ENCODE measurements at places on chromosomes 16 and 17.

DNA sequence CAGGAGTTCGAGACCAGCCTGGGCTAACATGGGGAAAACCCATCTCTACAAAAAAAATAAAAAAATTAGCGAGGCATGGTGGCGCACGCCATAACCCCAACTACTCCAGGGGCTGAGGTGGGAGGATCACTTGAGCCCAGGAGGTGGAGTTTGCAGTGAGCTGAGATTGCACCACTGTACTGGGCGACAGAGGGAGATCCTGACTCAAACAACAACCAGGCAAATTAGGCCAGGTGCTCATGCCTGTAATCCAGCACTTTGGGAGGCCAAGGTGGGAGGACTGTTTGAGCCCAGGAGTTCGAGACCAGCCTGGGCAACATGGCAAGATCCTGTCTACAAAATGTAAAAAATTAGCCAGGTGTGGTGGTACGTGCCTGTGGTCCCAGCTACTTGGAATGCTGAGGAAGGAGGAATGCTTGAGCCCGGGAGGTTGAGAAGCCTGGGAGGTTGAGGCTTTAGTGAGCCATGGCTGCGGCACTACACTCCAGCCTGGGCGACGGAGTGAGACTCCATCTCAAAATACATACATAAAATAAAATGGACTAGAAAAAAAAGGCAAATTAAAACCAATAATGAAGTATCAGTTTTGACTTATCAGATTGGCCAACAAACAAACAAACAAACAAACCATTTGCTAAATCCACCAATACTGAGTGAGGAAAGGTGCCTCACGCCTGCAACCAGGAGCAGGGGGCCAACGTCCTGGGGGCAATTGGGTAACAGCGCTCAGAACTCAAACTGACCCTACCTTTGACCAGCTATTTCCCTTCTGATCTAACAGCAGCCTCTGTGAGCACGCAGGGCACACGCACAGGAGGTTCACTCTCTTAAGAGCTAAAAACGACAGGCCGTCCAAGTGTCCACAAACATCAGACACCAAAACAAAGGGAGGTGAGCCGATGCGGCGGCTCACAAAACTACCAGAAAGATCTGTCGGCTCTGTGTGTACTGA is 19.4 kb upstream of the FASN start:
- DNase-seq, result no peak

DNA sequence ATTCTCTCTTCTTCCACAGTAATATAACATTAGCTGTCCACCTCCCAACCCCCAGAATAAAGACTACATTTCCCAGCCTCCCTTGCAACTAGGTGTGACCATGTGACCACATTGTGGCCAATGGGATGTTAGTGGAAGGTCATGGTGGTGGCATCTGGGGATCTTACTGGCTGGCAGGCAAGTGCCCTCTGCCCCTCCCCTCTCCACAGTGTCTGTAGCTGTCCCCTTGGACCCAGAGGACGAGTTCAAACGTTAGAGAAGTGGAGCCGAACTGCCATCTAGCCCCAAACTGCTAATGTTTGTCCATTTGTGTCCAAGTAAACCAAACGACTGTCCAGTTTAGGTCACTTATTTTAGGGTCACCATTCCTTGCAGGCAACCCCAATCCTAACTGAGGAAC is 26.6 kb upstream of the KCNG4 start:
- DNase-seq, result peak; percentile 52

DNA sequence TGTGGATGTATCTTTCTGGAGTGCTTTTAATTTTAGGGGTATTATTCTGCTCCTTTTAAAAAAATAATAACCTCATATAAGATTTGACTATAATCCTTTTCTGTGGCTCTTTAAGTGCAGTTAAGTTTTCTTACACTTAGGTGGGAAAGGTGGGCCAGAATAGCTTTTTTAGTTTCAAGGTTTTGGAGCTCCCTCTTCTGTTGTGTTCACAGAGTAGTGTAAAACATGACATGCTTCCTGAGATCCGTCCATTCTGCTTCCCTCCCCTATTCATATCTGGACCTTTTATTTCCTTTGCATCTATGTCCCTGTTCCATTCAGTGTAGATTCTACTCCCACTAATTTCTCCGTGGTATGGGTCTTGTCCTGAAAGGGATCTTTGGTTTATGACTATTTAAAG is 12.8 kb downstream of the LRRC36 start:
- DNase-seq, result no peak

- peak; percentile 59 for DNase-seq
These were observed 565 bp downstream of the WDR45B start for GRCh38 chr17:82647593-82648164.

GRCh38 chr16:56980792-56981724 is 8.3 kb upstream of the NLRC5 start:
- DNase-seq, result no peak

- DNase-seq, result no peak
These were observed 31.2 kb upstream of the HAPSTR1 start for GRCh38 chr16:9060225-9060624.

DNA sequence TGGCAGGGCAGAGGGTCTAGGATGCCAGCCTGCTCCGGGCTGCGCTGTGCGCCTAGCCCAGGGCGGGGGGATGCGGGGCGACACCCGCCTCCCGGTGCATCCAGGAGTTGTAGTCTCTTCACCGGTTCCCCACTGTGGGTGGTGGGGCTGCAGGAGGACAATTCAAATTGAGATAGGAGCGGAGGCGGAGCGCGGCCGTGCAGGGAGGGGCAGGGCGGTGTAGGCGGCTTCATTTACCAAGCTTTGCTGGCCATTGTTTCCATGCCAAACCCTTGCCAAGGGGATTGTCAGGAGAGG is 2047.4 kb downstream of the TP53TG3F start:
- no peak for DNase-seq

DNA sequence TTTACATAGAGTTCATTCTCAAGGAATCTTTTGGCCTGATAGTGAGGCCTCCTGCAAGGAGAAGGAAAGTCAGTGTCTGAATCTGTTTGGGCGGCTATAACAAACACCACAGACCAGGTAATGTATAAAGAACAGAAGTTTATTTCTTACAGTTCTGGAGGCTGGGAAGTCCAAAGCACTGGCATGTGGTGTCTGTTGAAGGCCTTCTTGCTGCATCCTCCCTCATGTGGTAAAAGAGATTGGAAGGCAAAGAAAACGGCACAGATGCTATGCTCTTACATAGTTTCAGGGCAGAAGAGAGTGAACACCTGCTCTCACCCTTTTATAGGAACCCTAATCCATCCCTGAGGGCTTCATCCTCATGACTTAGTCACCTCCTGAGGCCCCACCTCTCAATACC is 31.2 kb upstream of the DNAJA2 start:
- DNase-seq, result no peak

DNA sequence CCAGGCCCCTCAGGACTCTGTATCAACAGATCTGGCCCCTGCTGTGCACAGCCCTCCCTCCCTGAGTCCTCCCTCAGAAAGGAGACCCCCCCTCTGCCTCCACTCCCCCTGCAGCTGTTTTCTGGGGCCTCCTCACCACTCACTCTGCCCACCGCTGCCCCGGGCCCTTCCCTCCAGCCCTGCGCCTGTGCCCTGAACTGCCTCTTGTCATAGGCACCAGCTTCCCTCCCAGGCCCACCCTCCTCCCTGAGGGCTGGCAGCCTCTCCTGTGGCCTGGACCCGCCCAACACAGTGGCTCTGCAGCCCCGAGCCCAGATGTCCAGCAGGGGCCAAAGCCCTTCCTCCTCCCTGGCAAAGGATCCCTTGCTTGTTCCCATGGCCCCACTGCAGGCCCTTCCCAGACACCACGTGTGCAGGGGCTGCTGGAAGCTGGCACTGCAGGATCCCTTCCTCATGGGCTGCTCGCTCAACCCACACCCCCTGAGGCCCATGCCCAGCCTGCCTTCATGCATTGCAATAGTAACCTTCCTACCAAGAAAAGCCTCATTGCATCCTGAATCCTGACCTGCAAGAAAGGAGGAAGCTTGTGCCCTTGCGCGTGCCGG is 25.8 kb downstream of the GNPTG start:
- no peak for DNase-seq

DNA sequence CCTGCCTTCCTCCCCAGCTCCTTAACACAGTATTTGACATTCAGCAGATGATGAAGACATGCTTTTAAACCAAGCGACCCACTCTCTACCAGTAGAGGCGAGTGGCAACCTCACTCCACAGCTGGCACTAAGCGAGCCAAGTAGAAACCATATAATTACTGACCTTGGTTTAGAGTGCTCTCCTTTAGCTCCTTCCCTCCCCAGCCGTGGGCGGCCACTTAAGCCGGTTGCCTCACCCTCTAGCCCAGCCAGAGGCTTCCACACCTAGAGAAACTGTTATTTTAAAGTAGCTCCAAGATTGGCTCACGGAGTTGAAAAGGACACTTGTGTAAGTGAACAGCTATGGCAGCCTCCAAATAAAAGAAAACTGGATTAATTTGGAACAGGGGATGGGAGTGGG is 109.1 kb upstream of the CRHR1 start:
- DNase-seq, result no peak

- peak; percentile 5 for DNase-seq
These were observed 2.6 kb downstream of the CD300LB start for GRCh38 chr17:74528491-74529199.

- no peak for DNase-seq
These were observed 81.4 kb downstream of the C17orf67 start for GRCh38 chr17:56752263-56752836.

- DNase-seq, result no peak
These were observed 230.9 kb downstream of the MRTFB start for GRCh38 chr16:14302031-14302398.

DNA sequence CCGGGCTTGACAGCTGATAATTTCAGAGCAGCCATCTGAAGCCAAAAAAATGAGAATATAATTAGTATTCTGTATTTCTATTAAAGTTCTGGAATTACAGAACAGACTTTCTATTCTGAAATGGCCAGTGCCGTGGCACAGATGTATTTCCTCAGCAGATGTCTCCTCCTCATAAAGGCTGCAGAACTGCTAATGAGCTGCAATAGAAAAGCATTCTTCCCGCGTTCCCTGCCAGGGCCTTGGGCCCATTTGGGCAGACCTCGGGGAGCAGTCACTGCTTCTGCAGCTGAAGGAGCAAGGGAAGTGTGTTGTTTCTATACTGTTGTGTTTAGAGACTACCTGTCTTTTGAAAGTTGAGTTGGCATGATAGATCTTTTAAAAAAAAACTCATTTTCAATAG is 152.6 kb upstream of the CACNG5 start:
- DNase-seq, result no peak

DNA sequence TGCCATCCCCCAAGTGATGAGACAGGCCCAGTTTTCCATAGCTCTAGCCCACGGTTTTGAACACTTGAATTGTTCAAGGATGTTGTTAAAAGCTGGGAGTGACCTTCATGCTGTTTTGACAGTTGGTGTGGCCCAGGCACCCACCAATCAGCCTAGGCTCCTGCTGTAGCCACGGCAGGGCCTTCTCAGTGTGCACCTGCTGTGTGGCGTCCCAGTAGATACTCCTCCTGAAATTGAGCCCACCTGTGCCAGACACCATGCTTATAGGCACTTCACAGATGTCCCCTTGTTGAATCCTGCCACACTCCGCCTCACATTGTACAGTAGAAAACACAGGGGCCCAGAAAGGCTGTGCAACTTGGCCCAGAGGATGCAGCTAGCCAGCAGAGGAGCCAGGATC is 86.4 kb downstream of the SOCS1 start:
- DNase-seq, result no peak

DNA sequence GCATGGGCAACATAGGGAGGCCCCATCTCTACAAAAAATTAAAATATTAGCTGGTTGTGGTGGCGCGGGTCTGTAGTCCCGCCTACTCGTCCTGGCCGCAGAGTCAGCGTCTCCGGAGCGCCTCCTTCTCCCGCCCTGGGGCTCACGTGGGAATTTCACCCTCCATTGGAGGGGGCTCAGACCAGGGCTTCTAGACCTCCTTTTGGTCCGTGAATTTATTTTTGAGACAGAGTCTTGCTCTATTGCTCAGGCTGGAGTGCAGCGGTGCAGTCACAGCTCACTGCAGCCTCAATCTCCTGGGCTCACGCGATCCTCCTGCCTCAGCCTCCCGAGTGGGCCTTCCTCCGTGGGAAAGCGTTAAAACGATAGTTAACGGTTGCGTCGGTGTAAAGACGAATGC is 394 bp upstream of the NME4 start:
- no peak for DNase-seq

- DNase-seq, result no peak
These were observed 13.4 kb upstream of the TMEM170A start for GRCh38 chr16:75477680-75478473.

DNA sequence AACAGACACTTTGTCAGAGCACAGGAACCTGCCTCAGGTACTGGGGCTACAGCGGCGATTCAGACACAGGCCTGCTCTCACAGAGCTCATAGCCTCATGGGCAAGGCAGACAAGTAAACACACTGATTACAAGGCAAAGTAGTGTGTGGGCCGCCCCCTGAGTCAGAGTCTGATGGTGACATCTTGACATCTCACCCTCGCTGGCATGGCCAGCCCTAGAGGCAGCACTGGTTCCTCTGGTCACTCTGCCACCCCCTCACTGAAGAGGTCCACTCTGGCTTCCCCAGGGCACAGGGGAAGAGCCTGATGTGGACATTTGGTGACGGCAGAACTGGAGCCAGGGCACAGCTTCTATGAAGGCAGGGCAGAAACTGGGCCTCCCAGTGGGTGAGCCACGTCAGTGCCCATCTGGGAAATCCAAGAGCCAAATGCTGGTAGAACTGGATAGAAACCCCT is 32.9 kb upstream of the TOB1 start:
- no peak for DNase-seq

- DNase-seq, result no peak
These were observed 355.4 kb upstream of the SOX9 start for GRCh38 chr17:71765437-71765836.

DNA sequence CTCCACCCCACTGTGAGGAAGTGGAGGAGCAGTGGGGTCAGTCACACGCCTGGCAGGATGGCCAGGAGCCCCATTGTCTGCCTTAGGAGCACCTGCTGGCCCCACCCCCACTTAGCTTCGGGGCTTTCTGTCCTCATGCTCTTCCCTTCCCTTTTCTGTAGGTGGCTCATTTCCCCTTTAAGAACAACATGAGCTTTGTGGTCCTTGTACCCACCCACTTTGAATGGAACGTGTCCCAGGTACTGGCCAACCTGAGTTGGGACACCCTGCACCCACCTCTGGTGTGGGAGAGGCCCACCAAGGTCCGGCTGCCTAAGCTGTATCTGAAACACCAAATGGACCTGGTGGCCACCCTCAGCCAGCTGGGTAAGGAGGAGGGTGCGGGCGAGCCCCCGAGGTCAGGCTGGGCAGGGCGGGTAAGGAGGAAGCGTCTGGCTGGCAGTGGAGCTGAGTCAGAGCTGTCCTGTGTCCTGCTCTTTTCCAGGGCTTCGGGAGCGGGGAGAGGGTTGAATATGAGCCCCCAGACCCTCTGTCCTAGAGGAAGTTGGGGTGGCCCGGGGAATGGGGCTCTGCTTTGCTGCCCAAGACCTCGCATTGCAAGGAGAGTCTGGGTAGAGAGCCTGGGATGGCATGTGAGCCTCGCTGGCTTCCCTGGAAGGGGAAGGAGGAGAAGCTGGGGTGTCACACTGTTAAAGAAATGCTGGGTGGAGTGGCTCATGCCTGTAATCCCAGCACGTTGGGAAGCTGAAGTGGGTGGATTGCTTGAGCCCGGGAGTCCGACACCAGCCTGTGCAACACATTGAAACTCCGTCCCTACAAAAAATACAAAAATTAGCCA is 9.2 kb upstream of the SERPINF1 start:
- DNase-seq, result no peak

GRCh38 chr16:85438981-85439685 is 174.0 kb upstream of the GSE1 start:
- no peak for DNase-seq

GRCh38 chr17:61065263-61065773 is 334.3 kb upstream of the TBX2 start:
- no peak for DNase-seq

Data from activated CD8-positive, alpha-beta memory T cell treated with anti-CD3 and anti-CD28 coated beads, Interleukin-2, amount 10 ng/mL, durations not matched to agents 7 days and 5 days (primary cell).